ENCODE measurements at places on chromosomes 3 and 15.
A peak's percentile ranks its signal among the peaks of the same experiment; 100 is the strongest.

DNA sequence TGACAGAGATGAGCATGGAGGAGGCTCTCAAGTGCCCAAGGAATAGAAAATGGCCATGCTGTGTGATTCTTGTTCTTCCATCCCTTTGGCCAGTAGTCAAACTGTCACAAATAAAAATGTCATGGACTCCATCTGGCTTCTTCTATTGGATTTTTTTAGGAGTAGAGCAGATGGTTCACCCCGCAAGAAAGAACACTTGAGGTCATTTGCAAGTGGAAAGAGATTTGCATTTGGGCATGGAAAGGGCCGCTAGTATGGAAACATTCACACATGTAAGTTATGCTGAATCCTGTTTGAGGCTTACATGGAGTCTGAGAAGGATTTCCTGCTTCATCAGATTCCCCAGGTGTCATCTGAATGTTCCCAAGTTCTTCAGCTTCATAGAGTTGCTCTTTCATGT lies 53.1 kb upstream of the CFAP161 start:
- DNase-seq: no peak

GRCh38 chr3:108004647-108005046 lies 86.2 kb downstream of the CD47 start:
- peak; percentile 46 for DNase-seq

DNA sequence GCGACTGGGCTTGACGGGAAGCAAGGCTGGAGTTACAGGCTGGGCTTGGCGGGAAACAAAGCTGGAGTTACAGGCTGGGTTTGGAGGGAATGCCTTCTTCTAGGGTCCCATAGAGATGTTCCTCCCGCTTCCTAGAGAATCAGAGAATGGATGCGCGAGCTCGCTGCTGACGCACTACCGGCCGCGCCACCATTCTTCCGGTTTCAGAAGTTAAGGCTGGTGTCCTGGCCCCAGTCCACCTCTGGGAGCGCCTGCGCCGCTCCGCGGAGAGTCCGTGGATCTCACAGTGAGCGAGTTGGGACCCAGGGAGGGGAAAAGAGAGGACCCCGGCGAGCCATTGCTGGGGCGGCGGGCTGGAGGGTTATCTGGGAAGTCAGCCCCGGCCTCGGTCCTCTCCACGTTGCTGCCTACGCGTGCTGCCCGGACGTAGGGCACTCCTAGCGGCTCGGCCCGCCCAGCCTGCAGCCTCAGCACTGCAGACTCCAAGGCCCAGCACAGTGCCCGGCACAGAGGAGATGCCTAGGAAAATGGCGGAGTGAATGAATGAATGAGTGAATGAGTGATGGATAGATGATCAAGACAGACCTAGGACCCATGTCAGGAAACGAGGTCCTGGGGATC lies at the start of gene ZNF502:
ZNF502 (plus strand) TSS at position 206 of the 621 bp plus-strand sequence. CDS start 7,602 bp downstream, outside the sequence.
- DNase-seq: peak; percentile 83

DNA sequence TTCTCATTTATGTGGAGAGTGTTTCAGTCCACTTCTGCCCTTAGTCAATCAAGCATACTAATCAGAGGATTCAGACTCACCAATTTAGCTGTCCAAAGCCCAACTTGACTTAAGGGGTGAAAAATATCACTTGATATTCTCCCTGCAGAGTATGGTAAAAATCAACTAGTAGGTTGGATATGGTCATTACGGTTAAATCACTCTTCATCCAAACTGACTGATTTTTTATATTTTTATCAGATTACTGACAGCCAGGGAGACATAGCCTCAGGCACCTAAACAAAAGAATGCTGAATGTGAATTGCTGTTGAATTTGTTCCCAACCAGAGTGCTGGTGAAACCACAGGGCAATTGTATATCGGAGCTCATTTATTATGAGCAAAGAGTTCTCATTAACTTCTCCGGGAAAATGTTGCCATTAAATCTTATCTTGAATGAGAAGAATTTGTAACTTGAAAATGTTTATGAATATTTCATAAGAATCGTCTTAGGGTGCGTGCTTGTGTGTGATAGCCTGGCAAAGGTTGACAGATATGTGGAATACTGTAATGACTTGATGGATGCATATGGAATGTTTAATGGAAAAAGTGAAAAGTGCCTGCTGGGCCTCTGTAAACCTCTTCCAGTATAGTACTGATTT lies 411.2 kb downstream of the NAALADL2 start:
- no peak for DNase-seq

- no peak for DNase-seq
These were observed 30.8 kb downstream of the POMGNT2 start for GRCh38 chr3:43074901-43075689.

Data from hematopoietic multipotent progenitor cell treated with erythropoietin and hydrocortisone succinate and interleukin-3 and kit ligand, for 6 days (in vitro differentiated cells).